HTR-8/SVneo (cell line): ENCODE measurements at places on chromosomes 11 and 22.

DNA sequence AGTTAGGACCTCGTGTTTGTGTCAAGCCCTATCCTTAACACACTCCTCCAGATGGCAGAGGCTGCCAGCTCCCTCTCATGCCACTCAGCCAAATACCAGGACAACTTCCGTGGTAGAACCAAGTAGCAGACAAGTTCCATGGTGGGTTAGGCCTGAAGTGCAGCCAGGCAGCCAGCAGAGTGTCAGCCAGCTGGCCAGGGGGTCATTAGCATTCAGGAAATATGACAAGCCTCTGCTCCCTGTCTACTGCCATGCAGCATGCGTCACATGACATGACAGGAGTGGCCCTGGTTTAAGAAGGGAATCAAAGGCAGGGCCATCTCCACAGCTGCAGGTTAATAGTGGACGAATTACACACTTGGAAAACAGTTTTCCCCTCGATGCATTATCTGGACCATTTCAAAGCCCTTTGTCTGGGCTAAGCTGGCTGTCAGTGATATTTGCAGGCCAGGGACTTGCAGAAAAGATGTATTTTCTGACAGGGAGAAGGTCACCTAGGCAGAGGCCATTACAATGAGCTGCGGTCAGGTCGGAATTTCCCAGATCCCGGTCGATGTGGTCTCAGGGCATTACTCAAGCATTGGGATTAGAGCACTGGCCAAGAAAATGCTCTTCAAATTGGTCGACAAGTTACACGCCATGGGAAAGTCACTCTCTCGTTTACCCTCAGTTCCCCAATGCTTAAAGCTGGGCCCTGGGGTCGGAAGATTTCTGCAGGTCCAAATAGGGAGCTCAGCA is 461.7 kb upstream of the CADM1 start:
- DNase-seq: no peak

DNA sequence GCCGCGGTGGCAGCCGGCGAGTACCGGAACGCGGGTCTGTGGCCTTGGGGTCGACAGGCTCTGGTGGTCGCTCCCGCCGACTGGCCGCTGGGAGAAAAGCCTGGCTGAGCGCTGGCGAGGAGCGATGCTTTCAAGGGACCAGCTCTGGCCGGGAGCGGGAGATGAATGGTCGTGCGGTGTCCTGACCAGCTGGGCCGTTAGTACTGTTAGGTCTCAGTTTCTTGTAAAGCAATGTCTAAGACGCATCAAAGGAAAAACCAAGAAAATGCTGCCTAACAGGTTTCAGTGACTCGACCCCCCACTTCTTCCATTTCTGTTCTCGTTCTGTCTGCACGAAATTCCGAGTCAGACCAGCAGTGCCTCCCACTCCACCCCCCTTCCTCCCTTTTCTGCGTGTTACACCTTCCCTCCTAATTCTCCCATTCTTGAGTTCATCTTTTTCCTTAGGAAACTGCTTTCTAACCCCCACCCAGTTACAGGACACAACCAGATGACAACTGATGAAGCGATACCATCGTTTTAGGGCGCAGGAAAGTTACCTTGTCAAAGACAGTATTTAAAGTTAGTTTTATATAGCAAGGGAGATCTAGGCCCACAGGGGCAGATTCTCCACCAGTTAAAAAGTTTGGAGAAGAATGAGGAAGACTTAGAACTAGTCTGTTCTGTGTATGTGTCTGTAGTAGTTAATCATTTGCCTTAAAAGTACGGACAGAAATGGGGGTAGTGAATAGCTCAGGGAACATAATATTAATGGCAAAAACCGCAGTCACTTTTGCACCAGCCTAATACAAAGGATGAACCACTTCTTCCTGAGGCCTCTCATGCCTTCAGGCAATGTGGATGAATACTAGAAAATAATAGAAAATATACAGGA is 1.0 kb downstream of the CUL5 start:
- no peak for DNase-seq

DNA sequence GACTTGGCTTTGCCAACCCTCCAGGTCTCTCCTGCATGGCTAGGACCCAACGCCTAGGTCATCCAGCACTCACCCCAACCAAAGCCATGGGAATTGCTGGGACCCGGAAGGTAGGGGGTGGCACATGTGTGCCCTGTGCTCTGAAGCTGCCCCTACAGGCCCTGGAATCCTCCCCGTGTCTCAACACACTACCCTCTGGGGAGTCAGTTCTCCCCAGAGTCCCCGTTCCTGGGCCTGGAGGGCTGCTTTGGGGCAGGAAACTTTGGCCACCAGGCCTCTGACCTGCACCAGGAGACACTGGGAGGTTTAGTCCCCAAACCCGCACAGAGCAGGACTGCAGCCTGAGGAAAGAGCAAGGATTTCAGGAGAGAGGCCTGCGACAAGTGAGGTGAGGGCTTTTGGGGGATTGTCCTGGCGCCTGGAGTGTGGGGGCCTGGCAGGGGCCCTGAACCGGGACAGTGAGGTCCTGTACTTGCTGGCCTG is 495 bp upstream of the IFITM1 start:
- no peak for DNase-seq

- no peak for DNase-seq
These were observed 6.6 kb upstream of the FUT4 start for GRCh38 chr11:94537031-94537600.

- DNase-seq: no peak
These were observed 7.5 kb downstream of the KREMEN1 start for GRCh38 chr22:29080106-29080975.

GRCh38 chr22:43039800-43040199 is 24.9 kb upstream of the PACSIN2 start:
- DNase-seq: no peak

DNA sequence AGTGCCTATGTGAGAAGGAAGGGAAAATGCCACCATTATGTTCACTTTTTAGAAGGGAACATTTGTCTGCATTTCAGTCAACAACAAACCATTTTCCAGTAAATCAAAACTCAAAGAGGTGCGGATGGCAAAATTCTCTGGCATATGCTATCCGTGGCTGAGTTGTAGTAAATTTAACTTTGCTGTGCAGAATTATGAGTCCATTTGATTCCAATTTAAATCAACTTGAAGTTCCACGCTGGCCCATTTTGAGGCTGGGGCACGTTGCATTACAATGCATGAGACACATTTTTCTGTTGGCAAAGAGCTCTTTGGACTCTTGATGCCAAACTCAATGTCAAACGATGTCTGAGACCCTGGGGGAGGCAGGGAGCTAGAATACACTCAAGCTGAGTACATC is 211.8 kb downstream of the LRRC4C start:
- no peak for DNase-seq

DNA sequence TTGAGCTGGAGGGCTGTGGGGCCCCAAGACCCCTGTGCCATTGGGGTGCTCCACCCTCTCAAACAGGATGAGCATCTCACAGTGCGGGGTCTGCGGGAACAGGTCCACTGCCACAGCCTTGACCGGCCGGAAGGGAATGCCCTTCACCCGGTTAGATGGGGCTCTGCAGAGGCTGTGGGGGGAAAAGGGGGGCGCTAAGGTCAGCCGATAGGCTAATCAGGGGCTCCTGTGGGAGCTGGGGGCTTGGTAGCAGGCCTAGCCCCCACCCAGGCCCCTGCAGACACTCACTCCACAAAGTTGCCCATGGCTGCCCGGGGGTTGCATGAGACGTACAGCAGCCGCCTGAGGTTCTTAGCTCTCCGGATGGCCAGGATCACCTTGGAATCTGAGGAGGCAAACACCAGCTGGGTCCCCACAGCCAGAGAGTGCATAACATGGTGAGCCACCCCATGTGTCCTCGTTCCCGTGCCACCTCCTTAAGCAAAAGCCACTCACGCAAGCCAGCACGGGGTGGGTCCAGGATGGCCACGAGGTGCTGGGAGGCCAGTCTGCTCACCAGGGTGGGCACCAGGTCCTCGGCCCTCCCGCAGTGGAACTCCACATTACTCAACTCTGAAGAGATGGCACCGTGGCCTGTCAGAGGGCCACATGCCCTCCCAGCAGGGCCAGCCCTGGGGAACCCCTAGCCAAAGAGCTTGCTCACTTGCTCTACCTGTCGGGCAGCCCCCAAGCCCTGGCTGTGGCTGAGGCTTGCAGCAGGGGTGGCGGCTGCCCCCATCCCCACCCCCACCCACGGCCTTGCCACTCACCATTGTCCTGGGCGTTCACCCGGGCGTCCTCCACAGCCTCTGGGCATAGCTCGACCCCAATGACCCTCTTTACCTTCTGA is 3.0 kb upstream of the RANBP1 start:
- DNase-seq: no peak

GRCh38 chr11:45158210-45158731 is 11.8 kb downstream of the PRDM11 start:
- DNase-seq: no peak

GRCh38 chr11:70503468-70504221 is 105.3 kb downstream of the CTTN start:
- no peak for DNase-seq

GRCh38 chr22:23521441-23522113 is 58.5 kb downstream of the IGLL1 start:
- DNase-seq: peak; percentile 84

- no peak for DNase-seq
These were observed 100.0 kb downstream of the NTM start for GRCh38 chr11:131470216-131470925.

GRCh38 chr22:30047364-30047738 is 32.9 kb upstream of the HORMAD2 start:
- no peak for DNase-seq
